ENCODE measurements at places on chromosomes 3 and 15.

- DNase-seq, result no peak
Observed at GRCh38 chr3:102553876-102554275, 119.1 kb downstream of the ZPLD1 start.

- no peak for DNase-seq
Observed at GRCh38 chr15:75727851-75728715, 15.4 kb upstream of the CSPG4 start.

DNA sequence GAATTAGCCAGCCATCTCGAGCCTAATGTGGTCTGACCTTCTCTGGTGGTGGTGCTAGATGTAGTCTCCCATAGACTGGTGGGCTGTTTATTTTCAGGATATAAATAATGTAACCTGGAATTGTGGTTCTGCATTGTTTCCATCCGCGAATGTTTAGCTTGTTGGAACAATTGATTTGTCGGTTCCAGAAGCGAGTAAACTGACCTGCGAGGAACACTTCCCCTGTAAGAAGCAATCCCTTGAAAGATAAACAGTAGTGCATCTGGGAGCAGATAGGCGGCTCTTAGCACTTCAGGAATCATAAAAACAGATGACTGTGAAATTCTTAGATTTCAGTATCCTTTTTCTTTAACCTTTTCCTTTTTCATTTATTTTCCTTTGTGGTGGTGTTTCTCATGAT lies 157.8 kb downstream of the GHSR start:
- DNase-seq, result no peak

- DNase-seq, result no peak
Observed at GRCh38 chr15:67944010-67944641, 104.3 kb upstream of the RNU6-1 start.

DNA sequence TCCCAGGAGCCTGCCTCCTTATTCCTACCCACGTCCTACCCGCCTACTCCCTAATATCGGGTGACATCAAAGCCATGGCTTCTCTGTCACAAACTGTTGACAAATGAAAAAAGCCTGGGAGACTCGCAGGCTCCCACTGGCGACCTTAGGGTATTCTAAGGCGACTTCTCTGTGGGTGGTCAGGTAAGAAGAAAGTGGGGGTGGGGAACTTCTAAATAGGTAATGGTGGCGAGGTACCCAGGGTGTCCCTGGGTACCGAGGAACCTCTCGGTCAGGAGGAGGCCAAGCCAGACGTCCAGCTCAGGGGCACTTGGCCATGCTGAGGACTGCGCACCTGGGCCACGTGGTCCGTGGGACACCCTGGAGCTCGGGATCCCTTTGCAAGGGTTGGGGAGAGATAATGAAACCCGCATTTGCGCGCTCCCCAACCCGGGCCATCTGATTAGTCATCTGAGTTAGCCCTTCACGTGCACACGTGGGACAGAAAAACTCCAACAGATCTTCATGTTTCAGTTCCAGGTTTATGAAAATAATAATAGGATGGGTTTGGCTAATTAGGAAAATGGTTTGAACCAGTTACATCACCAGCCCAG lies 78.2 kb downstream of the NR2F2 start:
- DNase-seq, result no peak

DNA sequence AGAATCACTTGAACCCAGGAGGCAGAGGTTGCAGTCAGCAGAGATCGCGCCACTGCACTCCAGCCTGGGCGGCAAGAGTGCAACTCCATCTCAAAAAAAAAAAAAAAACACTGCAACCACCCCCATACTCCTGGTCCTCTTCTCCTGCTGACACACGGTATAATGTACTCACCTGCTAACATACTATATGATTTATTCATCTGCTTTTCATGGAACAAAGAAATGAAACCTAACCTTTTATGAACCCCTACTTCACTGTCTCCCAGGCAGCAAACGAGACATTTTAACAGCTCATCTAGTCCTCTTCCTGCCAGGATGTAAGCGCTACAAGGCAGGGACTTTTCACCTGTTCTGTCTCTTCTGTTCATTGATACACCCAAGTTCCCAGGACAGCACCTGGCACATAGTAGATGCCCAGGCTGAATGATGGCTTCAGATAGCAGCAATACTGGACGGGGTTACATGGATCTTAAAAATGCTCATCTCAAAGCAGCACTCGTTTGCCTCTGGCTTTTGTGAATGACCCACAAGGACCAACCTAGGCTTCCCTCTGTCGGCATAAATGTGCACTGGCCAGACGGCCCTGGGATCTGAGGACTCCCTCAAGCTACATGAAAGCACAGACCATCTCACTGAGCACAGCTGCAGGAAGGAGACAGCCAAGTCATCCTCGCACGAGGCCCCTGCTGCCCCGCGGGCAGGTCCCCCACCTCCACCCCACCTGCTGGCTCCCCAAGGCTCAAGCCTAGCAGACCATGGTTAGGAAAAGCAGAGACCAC lies 20.3 kb downstream of the XXYLT1 start:
- no peak for DNase-seq

GRCh38 chr15:62402687-62403086 lies 237.6 kb upstream of the C2CD4B start:
- no peak for DNase-seq

GRCh38 chr3:10574101-10574620 lies 68.8 kb upstream of the ATP2B2 start:
- no peak for DNase-seq

GRCh38 chr3:197592361-197593045 lies 36.7 kb upstream of the BDH1 start:
- no peak for DNase-seq

DNA sequence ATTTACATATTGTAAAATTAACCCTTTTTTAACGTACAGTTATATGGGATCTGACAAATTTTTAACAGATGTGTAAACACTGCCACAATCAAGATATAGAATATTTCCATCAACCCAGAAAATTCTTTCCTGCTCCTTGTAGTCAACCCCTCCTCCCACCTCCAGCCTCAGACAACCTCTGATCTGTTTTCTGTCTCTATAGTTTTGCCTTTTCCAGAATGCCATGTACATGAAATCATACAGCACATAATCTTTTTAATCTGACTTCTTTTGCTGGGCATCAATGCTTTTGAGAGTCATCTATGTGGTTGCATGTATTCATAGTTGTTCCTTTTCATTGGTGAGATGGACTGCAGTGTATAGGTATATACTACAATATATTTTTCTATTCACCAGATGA lies 153.0 kb downstream of the SMAD6 start:
- DNase-seq, result no peak

- no peak for DNase-seq
Observed at GRCh38 chr3:178202194-178202593, 334.0 kb upstream of the KCNMB2 start.

GRCh38 chr3:106725566-106725965 lies 651.7 kb upstream of the CCDC54 start:
- no peak for DNase-seq

DNA sequence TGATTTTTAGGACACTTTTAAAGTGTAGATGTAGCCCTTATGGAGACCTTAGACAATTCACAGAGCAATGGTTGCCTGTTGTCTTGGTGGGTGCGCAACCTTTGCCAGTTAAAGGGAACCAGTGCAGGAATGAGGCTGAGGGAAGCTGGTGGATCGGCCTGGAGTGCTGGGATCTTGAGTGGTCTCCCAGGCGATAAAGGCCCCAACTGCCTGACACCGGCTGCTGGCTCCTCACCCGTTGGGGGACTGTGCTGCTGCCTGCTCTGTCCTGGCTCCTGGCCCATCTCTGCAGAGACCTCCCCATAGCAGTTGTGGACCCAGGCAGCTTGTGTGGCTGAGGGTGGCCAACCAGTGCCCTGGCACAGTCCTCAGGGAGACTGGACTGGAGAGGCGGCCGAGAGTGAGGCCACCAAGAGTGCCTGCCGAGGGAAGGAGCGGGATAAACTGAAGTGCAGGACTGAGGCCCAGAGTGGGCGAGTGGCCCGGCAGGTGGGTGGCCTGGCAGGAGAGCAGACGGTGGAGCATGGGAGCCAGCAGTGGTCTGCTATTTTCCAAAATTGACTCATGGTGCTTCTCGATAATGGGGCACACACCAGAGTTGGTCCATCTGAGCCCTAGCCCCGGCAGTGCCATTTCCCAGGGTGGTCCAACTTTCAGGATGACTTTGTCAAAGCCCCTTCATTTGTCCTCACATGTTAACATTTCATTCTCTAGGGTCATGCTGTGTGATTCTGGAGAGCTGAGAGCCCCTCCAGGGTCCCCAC lies 2.1 kb downstream of the ALDH1A3 start:
- DNase-seq, result no peak

DNA sequence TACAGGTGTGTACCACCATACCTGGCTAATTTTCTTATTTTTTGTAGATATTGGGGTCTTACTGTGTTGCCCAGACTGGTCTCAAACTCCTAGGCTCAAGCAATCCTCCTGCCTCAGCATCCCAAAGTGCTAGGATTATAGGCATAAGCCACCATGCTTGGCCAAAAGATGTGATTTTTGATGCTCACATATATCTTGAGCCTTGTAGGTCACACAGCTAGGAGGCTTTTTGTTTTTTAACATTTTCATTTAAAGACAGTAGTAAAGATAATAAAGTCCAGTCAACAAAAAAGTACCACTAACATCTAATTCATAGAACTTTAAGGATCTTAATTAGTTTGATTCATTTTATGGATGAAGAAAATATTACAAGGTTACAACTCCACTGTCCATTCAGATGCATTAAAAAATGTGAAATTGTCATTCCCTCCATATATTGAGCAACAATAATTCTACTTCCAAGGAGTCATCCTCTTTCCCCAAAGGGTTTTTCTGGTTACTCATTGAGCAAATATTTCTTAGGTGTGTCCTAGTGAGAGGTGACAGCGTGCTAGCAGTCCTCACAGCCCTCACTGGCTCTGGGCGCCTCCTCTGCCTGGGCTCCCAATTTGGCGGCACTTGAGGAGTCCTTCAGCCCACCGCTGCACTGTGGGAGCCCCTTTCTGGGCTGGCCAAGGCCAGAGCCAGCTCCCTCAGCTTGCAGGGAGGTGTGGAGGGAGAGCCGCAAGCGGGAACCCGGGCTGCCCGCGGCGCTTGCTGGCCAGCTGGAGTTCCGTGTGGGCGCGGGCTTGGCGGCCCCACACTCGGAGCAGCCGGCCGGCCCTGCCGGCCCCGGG lies 8.3 kb upstream of the TASOR start:
- no peak for DNase-seq

- no peak for DNase-seq
Observed at GRCh38 chr3:126888186-126888760, 94.6 kb upstream of the PLXNA1 start.

GRCh38 chr15:82931221-82931620 lies 21.3 kb downstream of the HOMER2 start:
- no peak for DNase-seq

DNA sequence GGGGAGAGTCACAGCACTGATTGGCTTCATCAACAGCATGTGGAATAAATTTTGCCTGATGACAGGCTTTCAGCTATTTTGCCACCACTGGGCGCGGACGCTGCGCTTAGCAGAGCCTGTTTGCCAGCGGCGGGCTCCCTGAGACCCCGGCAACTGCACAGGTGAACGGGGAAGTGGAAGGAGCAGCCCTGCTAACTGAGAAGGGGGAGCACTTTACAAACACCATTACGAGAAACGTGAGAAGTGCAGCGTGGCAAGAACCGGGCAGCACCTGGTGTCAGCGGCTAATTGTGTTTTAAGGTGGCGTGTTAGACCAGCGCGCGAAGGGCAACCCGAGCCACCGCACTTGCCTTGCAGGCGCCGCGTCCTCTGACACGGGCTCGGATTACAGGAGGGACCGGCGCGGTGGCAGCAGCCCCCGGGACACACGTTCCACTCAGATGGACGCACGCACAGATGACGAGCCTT lies 307.8 kb upstream of the ARRDC4 start:
- no peak for DNase-seq

Data from activated CD8-positive, alpha-beta memory T cell treated with anti-CD3 and anti-CD28 coated beads for 48 hours (primary cell).